ENCODE measurements at places on chromosomes 16 and 17. TPM values are rescaled to one million over a fixed set of nuclear protein-coding genes. Genes with fewer than 3 reads are reported as not detected.

DNA sequence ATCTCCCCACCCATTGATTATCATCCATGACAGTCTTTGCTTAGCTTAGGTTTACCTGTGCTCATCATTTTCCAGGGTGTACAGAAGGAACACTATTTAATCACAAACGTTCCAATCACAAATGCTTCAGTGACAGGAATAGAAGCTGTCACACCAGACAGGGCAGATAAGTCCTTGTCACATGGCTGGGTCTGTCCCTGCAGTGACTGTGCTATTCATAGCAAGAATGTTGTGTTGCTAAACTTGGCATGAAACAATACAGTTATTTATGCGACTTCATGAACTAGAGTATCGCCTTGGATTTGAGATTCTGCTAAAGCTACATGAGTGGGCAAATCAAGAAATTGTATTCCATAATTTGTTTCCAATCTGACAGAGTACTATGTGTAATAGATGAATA, 108.4 kb downstream of the CDH13 start:
- H3K4me3 ChIP-seq, result no peak overlapping the region
- H3K27ac ChIP-seq, result no peak overlapping the region
- H3K4me1 ChIP-seq, result no peaks in the 10 kb centered on the region
- no peaks in the 10 kb centered on the region for H3K36me3 ChIP-seq

DNA sequence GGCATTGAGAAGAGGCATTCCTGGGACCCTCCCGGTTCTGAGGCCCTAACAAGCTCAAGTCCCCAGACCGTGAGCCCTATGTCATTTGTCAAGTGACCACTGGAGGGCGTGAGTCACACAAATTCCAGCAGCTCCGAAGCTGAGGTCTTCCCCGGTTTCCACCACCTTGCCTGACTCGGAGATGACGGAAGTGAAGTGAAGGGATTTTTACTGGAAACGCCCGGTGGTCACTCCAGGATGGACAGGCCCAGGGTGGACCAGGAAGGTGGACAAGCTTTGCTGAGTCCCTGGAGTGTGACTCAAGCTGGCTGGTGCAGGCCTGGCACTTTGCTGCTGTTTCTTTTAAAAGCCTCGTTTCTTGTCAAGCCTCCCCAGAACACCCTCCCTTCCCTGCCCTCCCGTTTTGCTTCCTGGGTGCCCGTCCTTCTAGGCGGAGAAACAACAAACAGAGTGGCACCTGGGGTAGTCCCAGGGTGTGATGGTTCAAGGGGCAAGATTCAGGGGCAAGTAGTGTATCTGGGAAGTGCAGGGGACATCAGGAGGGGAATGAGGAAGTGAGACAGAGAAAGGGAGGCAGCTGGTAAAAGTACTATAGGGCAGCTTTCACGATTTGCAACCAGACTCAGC, 5.3 kb upstream of the NOS2 start:
- peak; percentile 75 for DNase-seq
- peaks cover 50% of the 10 kb centered on the region for H3K4me1 ChIP-seq
- H3K27me3 ChIP-seq, result no peaks in the 10 kb centered on the region
- no peaks in the 10 kb centered on the region for H3K36me3 ChIP-seq
- H3K4me3 ChIP-seq, result peak overlapping the region; percentile 79

- no peaks in the 10 kb centered on the region for H3K36me3 ChIP-seq
- H3K4me1 ChIP-seq, result no peaks in the 10 kb centered on the region
- H3K27me3 ChIP-seq, result no peaks in the 10 kb centered on the region
- no peak overlapping the region for H3K27ac ChIP-seq
- no peak for DNase-seq
- no peak overlapping the region for H3K4me3 ChIP-seq
Measured at GRCh38 chr16:67674851-67675578, 8.4 kb downstream of the C16orf86 start.

GRCh38 chr17:32590974-32591373, 104.2 kb downstream of the CDK5R1 start:
- H3K27ac ChIP-seq, result no peak overlapping the region
- no peak for DNase-seq
- H3K27me3 ChIP-seq, result no peaks in the 10 kb centered on the region
- peaks cover 7% of the 10 kb centered on the region for H3K4me1 ChIP-seq

DNA sequence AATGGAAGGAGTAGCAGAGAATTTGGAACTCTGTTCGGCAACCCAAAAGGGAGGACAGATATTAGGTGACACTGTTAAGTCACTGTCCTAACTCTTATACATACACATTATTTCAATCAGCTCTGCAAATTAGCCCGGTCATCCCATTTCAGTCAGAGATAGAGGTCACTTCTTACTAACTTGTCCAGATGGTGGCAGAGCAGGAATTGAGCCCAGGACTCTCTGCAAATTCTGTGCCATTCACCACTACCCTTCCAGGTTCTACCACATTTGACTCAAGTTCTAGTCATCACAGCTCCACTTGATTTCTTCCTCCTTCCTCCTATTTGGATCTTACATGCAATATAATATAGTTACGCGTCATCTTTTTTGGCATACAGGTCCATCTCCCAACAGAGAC, 35.9 kb upstream of the NUDT7 start:
- DNase-seq, result no peak
- no peak overlapping the region for H3K27ac ChIP-seq
- no peak overlapping the region for H3K4me3 ChIP-seq
- no peaks in the 10 kb centered on the region for H3K4me1 ChIP-seq

DNA sequence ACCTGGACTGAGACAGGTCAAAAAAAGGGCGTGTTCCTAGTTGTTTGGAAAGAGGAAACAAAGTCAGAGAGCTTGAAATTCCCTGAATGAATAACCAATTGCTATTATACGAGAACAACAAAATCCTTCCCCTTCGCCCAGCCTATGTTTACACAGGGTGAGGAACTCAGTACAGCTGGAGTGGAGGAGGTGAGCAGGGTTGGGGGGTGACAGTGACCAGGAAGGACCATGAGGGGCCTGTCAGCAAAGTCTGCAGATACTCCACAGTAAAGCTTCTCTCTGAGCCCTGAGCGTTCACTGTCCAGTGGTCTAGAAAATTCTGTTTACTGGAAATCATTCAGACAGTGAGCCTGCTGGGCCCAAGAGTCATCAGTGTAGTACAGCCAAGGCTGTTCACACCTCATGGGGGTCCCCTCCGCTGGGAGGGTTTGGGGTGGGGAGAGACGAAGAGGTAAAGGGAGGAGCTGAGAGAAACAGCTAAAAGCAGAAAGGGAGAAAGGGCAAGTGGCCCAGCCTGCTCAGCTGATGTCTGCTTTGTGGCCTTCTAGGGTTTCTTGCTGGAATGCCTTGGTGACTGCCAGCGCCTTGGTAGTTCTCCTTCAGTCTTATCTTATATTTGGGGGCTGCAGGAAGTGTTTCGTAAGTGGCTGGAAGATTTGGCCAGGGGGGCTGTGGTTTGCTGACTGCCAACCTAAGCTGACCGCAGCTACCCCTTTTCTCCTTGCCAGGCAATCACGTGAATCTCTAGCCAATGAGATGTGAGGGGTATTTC, 5.7 kb downstream of the DUSP3 start:
- peaks cover 17% of the 10 kb centered on the region for H3K4me1 ChIP-seq
- DNase-seq, result no peak
- H3K4me3 ChIP-seq, result peak overlapping the region; percentile 44
- H3K27me3 ChIP-seq, result no peaks in the 10 kb centered on the region
- peak overlapping the region; percentile 52 for H3K27ac ChIP-seq

DNA sequence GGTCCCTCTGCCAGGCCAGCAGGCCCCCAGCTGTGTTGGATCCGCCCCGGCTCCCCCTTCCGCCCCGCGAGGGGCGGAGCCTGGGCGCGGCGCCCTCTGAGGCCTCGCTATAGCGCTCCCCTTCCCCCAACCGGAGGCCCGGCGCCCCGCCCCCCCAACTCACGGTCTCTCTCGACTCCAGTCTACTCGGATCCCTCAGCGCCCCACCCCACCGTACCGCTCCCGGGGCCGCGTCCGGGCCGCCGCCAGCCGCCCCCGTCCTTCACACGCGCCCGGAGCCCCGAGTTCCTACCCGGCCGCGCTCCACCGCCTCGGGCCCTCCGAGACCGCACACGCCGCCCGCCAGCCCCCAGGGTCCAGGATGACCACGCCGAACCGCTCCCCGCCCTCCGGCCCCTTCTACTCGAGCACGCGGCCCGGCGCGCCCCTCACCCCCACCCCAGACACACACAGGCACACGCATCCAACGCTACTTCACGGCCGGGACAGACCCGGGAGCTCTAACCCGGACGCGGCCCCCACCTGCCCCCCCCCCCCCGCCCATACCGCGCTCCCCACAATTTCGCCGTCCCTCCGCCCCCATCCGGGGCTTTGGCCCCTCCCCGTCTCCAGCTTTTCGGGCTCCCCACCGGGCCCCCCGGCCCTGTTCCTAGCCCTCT, 1.4 kb downstream of the PHF23 start:
- peak; percentile 88 for DNase-seq
- H3K36me3 ChIP-seq, result peaks cover 17% of the 10 kb centered on the region
- peak overlapping the region; percentile 93 for H3K4me3 ChIP-seq
- peaks cover 67% of the 10 kb centered on the region for H3K4me1 ChIP-seq
- H3K27me3 ChIP-seq, result no peaks in the 10 kb centered on the region

DNA sequence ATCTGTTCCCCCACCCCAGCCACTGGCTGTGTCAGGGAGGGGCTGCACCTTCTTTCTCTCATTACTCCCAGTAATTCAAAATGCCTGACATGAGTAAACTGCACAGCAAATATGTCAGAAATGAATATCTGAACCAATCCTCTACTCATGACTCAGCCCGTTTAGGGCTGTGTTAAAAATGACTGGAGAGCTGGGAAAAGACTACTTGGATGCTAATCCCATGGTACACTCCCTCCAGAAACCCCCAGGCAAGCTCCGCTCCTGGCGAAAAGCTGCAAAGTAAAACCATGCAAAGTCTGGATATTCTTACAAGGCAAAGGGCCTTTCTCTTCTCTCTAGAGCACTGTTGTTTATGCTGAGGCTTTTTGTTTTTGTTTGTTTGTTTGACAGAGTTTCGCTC, 448.1 kb upstream of the DYNLRB2 start:
- DNase-seq, result no peak
- H3K36me3 ChIP-seq, result peaks cover 1% of the 10 kb centered on the region
- H3K27me3 ChIP-seq, result peaks cover 6% of the 10 kb centered on the region

- no peak overlapping the region for H3K27ac ChIP-seq
- H3K4me3 ChIP-seq, result no peak overlapping the region
- H3K36me3 ChIP-seq, result no peaks in the 10 kb centered on the region
- peaks cover 24% of the 10 kb centered on the region for H3K4me1 ChIP-seq
- H3K27me3 ChIP-seq, result no peaks in the 10 kb centered on the region
Measured at GRCh38 chr16:66511602-66512271, 38.2 kb downstream of the TK2 start.

DNA sequence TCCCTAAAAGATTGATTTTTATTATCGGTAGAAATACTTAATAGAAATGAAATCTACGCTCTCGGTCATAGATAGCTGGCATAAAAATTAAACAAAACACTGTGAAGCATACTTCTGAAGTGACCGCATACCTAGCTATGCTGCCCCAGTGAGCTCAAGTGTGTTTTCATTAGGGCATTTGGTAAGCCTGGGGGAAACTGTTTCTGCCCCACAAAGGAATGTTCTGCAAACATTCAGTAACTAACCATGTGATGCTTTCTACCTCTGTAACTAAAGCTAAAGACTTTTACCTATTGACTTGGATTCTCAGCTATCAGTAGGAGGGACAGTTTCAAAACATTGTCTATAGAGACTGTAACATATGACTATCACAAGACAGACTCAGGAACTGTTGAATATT, 93.5 kb upstream of the HSBP1 start:
- no peak overlapping the region for H3K4me3 ChIP-seq
- H3K27ac ChIP-seq, result no peak overlapping the region
- DNase-seq, result no peak
- H3K36me3 ChIP-seq, result no peaks in the 10 kb centered on the region
- no peaks in the 10 kb centered on the region for H3K4me1 ChIP-seq

DNA sequence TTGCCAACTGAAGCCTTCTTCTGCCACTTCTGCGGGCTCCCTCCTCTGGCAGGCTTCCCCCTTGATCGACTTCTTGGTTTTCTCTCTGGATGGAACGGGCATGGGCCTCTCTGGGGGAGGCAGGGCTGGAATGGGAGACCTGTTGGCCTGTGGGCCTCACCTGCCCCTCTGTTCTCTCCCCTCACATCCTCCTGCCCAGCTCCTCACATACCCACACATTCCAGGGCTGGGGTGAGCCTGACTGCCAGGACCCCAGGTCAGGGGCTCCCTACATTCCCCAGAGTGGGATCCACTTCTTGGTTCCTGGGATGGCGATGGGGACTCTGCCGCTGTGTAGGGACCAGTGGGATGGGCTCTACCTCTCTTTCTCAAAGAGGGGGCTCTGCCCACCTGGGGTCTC, 6.5 kb upstream of the LASP1NB start:
- no peaks in the 10 kb centered on the region for H3K36me3 ChIP-seq
- no peak overlapping the region for H3K4me3 ChIP-seq
- no peaks in the 10 kb centered on the region for H3K27me3 ChIP-seq
- DNase-seq, result no peak
- H3K4me1 ChIP-seq, result peaks cover 24% of the 10 kb centered on the region
- H3K27ac ChIP-seq, result no peak overlapping the region

RNF43 gene
- 3.4 TPM for total RNA-seq

METRN gene
- 11.7 TPM for total RNA-seq

PPP1R1B gene
- total RNA-seq, result not detected

NOD2 gene
- total RNA-seq, result 13.0 TPM

RNF222 gene
- 0.19 TPM for total RNA-seq

C16orf92 gene
- total RNA-seq, result not detected
